Stimulated activated CD4-positive, alpha-beta T cell treated with anti-CD3 and anti-CD28 coated beads, Interleukin-2, amount 100 ng/mL, for 4 hours (primary cell): ENCODE measurements at places on chromosomes 3 and 15.

- no peak for DNase-seq
Measured at GRCh38 chr15:39154776-39155175, 426.1 kb upstream of the THBS1 start.

GRCh38 chr3:133851266-133851906 lies 44.3 kb downstream of the RAB6B start:
- DNase-seq, result no peak

GRCh38 chr15:90496791-90497190 lies 32.9 kb upstream of the CRTC3 start:
- DNase-seq, result no peak

DNA sequence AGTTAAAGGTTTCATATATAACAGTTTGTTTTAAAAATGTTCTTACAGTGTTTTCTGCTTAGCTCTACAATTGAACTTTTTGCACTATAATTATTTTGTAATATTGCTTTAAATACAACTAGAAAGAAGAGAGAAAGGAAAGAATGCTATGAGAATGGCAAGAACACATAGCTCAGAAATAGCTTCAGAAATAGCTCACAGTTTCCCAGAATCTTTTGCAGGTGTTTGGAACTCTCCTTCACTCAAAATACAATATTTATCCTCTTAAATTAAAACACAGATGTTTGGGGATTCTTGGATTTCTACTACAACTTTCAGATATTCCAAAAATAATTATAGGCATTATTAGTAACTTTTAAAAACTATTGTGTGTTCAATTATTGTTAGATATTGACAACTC lies 658.0 kb upstream of the DPPA4 start:
- no peak for DNase-seq

DNA sequence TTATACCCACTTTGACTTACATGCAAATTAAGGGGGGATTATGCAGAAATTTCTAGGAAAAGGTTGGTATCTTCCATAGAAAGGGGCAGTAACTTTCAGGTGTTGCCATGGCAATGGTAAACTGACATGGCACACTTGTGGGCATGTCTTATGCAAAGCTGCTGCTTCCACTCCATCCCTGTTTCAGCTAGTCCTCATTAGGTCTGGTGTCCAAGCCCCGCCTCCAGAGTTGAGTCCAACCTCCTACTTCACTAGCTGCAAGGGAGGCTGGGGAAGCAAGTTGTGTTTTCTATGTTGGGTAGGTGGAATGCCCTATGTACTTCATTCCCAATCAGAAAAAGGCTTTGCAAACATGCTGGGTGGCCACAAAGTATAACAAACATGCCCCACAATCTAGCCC lies 14.7 kb upstream of the KLHL40 start:
- DNase-seq, result no peak

GRCh38 chr15:91055548-91056331 lies 33.3 kb upstream of the VPS33B start:
- peak; percentile 9 for DNase-seq

- no peak for DNase-seq
Measured at GRCh38 chr3:157420606-157421130, 16.0 kb upstream of the PTX3 start.

DNA sequence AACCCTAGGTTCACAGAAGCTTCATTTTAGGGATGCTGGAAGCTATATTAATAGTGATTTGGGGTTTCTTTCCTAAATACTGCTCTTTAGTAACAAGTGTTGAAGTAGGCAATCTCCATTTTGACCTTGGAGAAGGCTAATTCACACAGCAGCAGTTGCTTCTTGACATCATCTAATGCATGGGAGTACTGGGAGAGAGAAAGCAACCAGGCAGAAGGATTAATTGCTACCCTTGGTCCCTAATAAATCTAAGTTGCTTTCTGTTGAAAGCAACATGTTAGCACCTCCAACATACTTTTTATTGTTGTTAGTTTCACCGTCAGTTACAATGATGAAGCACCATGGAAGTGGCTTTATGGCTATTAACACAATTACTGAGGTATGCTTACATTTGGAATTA lies 96.2 kb downstream of the ADAMTS9 start:
- no peak for DNase-seq

- DNase-seq, result no peak
Measured at GRCh38 chr3:118991775-118992174, 42.9 kb downstream of the IGSF11 start.

- DNase-seq, result no peak
Measured at GRCh38 chr3:197989651-197990050, 29.6 kb downstream of the LMLN start.

DNA sequence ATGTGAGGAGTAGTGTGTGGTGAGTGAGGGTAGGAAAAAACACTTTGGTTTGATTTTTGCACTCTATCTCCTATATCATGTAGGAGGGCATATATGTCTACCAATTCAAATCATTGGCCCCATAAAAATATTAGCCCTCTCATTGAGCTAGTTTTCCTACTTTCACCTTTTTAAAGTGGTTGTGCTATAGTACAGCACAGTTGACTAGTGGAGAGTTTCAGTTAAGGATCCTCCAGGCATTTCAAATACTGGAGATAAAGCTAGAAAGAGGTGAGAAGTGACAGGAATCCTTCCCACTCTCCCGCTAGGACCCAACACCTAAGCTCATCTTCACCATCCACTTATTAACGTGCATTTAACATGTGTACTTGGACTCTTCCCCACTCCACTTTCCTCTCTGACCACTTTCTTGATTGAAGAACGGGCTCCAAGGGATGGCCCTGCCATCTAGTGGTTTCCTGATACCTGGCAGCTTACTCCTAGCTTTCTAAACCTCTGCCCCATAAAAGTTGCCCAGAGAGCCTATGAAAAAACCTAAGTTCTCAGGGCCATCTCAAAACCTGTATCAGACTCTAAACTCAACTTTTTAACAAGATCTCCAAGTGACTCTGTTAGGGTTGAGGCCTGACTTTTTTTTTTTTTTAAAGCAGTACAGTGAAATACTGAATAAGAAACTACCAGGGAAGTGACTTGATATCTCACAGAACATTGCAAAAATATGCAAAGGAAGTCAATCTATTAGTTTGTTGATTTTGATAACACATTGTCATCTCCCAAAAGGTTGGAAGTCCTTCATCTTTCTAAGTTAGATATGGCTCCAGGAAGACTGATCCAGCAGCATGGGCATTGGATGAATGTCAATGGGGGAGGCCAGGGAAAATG lies 17.9 kb downstream of the IL12A start:
- DNase-seq, result no peak

DNA sequence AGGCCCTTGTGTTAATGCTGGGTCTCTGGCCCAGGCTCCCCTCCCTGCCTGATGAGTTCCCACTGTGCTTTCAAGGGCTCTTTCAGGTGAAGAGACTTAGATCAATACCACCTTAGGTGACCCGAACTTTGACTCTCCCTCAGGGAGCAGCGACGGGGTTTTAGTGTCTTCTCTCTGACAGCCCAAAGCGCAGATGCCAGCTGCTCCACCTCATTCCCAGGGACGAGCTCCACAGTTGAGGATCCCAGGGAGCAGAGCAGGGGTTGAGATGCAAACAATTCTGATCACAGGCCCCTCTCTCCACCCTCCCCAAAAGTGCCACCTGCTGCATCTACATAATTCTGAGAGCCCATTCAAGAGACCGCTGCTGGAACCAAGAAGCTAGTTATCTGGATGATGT lies 265.1 kb downstream of the TJP1 start:
- no peak for DNase-seq

DNA sequence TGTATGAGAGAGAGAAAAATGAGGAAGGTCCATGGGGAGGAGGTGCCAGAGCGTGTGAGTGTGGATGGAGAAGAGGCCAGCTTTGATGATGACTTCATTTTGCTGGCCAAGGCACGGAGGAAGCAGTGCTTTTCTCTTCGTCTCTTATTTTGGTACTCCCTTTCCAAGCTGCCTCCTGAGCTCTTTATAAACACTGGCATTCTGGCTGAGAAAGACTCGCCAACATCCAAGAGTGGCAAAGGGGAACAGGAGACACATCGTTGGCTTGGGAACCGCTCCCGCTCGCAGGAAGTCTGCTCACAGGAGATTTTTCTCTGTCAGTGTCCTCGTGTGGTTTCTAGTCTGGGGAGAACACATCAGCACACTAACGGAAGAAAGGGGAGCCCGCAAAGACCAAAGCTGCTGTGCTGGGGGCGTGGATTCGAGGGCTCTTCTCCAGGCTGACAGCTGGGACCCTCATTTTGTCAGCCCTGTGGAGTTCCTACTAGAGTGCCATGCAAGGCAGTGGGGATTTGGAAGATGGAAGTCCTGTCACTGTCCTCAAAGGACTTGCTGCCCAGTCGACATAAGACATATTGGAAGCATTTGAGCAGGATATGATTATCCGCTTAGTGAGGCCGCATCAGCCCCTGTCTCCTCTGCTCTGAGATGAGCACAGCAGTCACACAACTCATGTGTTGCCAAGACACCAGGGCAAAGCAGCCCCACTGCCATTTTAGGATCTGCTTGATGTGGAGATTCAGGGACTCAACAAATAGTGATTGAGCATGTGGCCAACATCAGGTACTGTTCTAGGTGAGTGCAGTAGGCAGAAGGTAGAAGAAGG lies 8.0 kb upstream of the SEMA4B start:
- DNase-seq, result no peak
